ENCODE measurements at places on chromosomes 5 and 9. TPM values are rescaled to one million over a fixed set of nuclear protein-coding genes. Genes with fewer than 3 reads are reported as not detected.

The REEP5 gene
- total RNA-seq, result 113 TPM

GRCh38 chr9:12737871-12738270 is 36.9 kb upstream of the LURAP1L start:
- no peak for DNase-seq

DNA sequence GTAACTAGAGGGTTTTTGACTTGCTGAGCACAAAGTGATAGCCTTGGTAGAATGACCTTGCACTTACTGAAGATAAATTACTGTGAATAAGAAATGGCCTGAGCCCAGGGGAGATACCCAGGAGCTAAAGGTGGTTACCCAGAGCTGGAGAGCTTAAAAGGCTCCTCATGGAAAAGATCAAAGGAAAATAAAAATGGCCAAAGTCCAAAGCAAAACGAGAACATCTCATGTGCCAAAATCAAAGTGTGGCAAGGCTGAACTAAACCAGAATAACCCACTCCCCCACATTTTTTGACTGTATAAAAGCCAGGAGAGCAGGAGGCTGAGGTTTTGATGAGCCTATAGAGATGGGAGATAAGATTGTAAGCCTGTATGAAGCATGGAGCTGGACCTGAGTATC is 14.4 kb downstream of the IDNK start:
- no peak for DNase-seq

The C9 gene
- not detected for total RNA-seq

DNA sequence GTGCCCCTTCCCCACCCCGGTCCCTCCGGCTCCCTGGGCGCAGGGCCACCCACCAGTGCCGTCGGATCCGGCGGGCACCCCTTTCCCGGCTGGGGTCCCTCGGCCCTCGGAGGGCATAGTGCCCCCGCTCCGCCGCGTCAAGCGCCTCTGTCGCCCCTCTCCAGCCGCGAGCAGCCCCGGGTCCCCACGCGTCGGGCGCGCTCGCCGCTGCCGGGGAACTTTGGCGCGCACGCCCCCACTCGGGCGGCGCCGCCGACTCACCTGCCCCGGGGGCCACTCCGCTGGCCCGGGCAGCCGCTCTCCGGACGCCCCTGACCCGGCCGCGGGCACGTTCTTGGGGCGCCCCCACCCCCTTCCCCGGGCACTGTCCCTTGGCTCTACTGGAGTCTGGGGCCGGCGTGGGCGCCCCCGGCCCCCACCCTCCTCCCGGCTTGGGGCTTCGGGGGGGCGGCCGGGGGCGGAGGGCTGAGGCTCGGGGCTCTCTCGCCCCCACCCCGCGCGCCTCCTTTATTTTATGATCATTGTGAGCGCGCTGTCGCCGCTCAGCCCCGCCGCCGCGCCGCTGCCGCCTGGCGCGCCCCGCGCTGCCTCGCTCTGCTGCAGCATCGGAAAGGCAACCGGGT is 1.1 kb upstream of the FAM78A start:
- DNase-seq, result no peak

The OTULINL gene
- 32.6 TPM for total RNA-seq

The CA9 gene
- 0.78 TPM for total RNA-seq

The SDHA gene
- total RNA-seq, result 74.4 TPM

DNA sequence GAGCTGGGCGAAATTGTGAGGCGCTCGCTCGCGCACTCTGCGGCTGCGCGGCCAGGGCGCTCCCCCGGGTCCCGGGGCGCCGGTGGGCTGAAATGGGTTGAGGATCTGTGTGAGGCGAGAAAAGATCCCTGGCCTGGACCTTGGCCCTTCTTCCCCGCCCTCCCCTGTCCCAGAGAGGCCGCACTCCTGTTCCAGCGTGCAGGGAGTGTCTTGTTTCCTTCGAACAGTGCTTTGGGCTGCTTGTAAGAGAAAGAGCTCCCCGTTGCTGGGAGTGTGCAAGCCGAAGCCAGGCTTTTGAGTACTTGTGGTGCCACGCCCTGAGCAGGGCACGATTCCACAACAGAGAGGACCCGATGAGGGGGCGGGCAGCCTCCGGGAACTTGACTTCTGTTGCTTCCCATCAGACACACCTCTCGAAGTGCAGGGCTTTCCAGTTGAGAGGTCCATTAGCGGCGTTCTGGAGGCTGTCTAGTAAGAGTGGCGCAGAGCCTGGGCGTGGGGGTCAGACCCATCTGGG is 535 bp downstream of the DOLPP1 start:
- no peak for DNase-seq

DNA sequence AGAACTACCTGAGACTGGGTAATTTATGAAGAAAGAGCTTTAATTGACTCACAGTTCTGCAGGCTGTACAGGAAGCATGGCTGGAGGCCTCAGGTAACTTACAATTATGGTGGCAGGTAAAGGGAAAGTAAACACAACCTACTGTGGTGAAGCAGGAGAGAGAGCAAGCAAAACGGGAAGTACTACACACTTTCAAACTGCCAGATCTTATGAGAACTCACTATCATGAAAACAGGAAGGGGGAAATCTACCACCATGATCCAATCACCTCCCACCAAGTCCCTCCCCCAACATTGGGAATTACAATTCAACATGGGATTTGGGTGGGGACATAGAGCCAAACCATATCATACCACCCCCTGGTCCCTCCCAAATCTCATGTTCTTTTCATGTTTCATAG is 58.7 kb upstream of the GPR151 start:
- DNase-seq, result no peak

DNA sequence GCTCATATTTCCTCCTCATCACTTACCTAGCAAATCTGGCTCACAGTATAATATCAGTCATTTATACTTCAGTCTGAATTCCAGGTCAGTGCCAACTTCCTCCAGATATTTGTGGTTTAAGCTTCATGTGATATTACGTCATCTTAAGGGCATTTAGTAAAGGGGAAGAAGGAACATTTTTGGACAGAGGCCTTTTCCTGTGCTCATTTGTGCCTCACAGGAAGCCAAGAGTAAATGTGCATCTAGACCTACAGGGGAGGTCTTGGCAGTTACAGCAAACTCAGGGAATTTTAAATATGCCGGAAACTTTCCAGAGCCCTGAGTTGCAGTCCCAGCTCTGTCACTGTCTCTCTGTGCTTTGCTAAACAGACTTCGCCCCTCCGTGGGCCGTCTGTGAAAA is 12.3 kb upstream of the KCNIP1 start:
- DNase-seq, result no peak

The IL5 gene
- not detected for total RNA-seq

DNA sequence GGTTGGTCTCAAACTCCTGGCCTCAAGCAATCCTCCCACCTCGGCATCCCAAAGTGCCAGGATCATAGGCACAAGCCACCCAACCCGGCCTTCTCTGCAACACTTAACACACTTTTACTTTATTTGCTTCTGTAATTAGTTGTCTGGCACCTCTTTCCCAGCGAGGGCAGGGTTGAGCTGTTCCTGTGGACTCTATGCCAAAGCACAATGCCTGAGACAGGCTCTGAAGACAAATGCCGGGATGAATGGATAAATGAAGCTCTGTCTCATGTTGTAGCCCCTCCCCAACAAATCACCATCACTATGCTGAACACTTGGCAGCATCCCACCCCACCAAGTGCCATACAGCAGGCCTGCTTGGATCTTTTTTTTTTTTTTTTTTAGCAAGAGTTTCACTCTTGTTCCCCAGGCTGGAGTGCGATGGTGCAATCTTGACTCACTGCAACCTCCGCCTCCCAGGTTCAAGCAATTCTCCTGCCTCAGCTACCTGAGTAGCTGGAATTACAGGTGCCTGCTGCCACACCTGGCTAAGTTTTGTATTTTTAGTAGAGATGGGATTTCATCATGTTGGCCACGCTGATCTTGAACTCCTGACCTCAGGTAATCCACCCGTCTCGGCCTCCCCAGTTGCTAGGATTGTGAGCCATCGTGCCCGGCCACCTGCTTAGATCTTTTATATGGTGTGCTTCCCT is 21.3 kb downstream of the GPX3 start:
- DNase-seq, result no peak

The NFX1 gene
- total RNA-seq, result 18.7 TPM

DNA sequence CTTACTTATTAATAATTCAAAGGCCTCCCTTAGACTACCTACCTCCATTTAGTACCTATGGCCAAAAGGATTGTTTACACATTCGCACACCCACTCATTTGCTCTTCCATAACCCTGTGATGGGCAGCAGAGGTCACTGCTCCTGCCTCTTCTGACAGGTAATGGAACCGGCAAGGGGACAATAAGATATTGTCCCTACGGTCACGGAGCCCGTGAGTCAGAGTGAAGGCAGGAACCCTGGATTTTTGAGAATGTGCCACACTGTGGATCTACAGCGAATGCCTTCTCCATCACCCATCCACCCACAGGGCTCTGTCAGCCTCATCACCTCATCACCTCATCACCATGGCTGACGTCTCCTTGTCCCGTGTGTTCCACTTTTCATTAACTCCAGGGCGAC is 132.3 kb downstream of the MYO10 start:
- DNase-seq, result no peak

The FBXL17 gene
- 75.0 TPM for total RNA-seq

The TMEM215 gene
- total RNA-seq, result 1.1 TPM

The RMRP gene
- total RNA-seq, result 159,856 TPM

DNA sequence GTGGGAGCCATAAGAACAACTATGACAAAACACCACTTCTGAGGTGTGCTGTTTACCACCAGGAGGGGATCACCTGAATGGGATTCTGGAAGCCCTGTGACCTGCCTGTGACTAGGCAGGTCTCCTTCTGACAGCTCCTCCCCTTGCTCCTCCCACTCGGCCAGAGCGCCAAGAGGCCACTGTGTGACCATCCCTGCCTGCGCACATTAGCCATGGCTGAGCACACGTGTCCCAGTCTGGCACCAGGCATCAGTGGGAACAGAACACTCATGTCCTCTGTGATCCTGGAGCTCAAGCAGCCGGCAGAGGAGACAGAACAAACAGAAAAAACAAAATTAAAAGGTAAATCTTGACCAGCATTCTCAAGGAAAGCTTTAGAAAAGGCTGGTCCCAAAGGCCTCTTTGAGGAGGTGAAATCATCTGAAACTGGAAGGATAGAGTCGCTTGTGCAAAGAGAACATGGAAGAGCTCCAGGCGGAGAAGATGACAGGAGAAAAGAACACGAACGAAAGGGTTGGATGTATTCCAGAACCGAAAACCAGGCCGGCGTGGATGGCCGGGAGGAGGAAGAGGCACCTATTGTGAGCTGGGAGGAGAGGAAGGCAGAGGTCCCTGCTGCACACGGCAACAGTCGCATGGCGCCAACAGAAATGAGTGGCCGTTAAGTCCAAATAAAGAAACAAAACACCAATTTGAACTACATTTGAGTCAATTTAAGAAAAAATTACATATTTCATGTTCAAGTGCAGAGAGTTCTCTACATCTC is 5.1 kb downstream of the MED10 start:
- no peak for DNase-seq

DNA sequence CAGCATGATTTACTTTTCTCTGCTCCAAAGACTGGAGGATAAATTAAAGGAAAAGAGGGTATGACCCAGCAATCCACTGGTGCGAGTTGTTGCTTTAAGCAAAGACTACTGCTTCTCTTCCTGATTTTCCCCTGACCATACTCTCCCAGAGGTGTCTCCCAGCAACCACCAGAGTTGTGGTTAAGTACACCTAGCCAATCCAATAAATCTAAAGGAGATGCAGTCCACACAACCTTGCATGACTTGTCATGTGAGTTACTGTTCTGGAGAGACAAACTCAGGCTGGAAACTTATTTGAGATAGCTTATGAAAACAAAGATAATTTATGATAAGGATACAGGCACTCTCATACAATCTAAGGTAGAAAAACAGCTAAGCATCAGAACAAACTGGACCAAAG is 11.9 kb downstream of the TMC1 start:
- no peak for DNase-seq

DNA sequence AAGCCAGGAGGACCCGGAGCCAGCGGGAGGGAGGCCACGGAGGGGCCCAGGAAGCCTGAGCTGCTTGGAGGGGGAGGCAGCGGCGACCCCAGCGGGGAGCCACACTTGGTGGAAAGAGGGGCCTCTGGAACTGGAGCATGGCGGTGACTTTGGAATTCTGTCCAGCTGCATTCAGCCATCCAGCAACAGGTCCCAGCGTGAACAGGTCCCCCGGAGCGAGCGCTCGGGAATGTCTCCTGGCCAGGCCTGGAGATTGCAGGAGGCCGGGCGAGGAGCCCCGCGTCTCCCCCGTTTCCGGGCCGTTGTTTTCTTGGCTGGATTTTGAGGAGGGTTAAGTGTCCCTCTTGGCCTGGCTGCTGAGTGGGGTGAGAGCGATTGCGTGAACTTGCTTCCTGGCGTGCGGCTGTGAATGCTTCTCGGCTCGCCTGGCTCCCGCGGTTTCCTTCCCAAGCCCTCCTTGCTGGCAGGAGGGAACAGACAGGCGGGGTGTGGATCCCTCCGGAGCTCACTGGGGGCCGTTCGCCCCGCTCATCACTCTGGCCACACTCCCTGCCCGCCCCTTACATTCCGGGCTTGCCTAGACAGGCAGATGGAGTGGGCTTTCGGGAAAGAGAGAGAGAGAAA is 125.3 kb upstream of the IRX4 start:
- DNase-seq, result no peak

DNA sequence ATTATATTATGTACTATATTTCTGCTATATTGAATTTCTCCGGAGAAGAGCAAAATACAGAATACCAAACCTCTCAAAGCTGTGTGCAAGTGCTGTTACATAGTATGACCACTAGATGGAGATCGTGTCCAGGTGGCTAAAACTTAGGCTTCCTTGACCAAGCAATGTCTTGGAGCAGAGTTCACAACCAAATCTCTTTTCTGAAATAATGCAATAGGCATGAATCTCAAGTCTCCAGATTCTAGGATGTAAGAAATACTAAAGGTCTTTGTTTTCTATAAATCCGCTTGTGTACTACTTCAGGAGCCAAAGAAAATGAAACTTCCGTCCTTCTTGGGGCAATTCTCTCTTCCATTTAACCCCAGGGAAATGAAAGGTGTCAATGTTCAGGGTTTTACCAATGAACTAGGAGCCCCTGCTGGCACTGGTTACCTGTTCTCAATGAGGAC is 181.5 kb upstream of the RAI14 start:
- DNase-seq, result no peak

GRCh38 chr5:179854356-179854755 is 4.3 kb downstream of the MRNIP start:
- no peak for DNase-seq

DNA sequence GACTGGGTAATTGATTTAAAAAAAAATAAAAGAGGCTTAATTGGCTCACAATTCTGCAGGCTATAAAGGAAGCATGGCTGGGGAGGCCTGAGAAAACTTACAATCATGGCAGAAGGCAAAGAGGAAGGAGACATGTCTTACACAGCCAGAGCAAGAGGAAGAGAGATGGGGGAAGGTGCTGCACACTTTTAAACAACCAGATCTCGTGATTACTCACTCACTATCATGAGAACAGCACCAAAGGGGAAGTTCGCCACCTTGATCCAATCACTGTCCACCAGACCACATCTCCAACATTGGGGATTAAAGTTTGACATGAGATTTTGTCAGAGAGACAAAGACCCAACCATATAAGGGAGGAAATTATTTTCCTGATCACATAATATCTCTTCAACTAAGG is 138.8 kb upstream of the NR4A3 start:
- no peak for DNase-seq

- DNase-seq, result no peak
Observed at GRCh38 chr5:151062405-151063141, 18.3 kb downstream of the TNIP1 start.

The IL13 gene
- not detected for total RNA-seq

- DNase-seq, result no peak
Observed at GRCh38 chr5:171366645-171367044, 21.0 kb upstream of the NPM1 start.
